Osteoblast (primary cell): ENCODE measurements at places on chromosomes 5 and 9. TPM values are rescaled to one million over a fixed set of nuclear protein-coding genes. Genes with fewer than 3 reads are reported as not detected.

- no peak for DNase-seq
- H3K36me3 ChIP-seq, result no peaks in the 10 kb centered on the region
- H3K4me1 ChIP-seq, result peaks cover 14% of the 10 kb centered on the region
These were observed 151.5 kb downstream of the NR3C1 start for GRCh38 chr5:143251946-143252345.

DNA sequence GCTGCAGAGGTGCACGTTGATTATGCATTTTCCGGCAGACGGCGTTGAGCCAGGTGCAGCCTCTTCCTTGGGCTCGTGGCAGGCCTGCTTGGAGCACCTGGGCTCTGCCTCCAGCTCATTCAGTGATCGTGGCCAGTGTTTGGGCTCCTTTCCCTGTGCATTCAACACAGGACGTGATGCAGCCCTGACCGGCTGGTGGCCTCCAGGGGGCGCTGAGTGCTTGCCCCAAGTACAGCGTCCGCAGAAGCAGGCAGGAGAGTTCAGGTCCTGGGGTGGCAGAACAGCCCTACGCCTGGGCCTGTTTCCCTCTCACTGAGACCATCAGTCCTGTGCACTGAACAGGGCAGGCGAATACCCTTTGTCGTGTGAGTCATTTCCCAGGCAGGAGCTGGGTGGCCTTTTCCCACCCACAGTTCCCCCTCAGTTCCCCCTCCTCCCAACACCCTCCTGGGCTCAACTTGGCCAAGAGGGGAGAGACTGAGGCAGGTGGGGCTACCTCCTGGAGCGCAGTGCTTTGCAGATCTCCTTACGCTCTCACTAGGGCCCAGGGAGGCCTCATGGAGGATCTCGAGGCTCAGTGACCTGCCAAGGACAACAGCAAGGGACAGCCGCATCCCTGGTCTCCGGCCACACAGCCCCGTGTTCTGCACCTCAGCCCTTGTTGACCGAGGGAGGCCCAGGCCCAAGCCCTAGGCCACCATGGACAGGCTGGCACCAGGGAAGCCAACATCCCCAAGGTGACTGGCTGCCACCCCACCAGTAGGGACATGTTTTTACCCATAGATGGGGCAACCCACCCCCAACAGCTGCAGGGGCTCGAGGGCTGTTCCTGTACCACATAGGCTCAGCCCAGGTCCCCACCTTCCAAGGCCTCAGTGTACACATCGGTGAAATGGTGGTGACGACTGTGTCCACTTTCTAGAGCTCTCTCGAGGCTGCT, 52.9 kb downstream of the LRSAM1 start:
- peaks cover 84% of the 10 kb centered on the region for H3K36me3 ChIP-seq
- no peak overlapping the region for H3K4me3 ChIP-seq
- no peaks in the 10 kb centered on the region for H3K27me3 ChIP-seq
- H3K27ac ChIP-seq, result peak overlapping the region; percentile 28
- DNase-seq, result peak; percentile 92

DNA sequence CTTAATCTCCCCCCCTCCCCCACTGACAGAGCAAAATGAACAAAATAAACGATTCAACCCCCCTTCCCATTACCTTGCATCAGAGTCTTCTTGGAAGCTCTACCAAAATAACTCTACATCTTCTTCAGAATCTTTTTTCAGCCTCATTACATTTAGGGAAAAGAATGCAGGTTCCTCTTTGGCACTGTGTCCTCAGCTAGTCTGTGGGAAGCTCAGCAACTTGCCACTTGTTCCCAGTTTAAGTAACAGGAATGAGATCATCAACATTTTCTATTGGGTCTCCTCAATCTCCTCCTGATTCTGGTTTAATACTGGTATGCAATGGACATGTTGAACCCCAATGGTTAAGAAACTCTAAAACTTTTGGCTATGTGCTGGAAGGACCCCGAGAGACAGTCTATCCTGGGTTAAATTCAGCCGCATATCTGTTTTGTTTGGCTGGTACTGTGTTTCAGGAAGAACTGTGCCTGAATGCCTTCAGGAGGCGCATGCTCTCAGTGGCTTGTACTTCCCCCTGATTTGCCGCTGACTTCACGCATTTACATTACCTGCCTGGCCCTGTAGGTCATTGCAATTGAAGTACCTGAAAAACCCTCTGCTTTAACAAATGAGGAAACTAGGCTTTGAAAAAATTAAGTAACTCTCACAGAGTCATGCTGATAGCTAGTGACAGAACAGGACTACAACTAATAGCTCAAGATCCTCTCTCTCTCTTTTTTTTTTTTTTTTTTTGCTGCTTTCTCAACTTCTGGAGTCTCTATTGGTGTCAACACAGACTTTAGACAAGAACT, 78.1 kb upstream of the HMHB1 start:
- no peaks in the 10 kb centered on the region for H3K27me3 ChIP-seq
- peak; percentile 17 for DNase-seq
- H3K36me3 ChIP-seq, result no peaks in the 10 kb centered on the region
- no peak overlapping the region for H3K4me3 ChIP-seq
- H3K27ac ChIP-seq, result no peak overlapping the region

The VLDLR gene
- total RNA-seq, result 5.3 and 10.1 TPM in 2 replicates

- H3K4me3 ChIP-seq, result peak overlapping the region; percentile 16
- H3K27ac ChIP-seq, result peak overlapping the region; percentile 53
- H3K27me3 ChIP-seq, result no peaks in the 10 kb centered on the region
- H3K36me3 ChIP-seq, result no peaks in the 10 kb centered on the region
- DNase-seq, result peak; percentile 87
These were observed 143.1 kb upstream of the RANBP3L start for GRCh38 chr5:36444582-36445418.

GRCh38 chr5:177256296-177256695, 47.2 kb downstream of the RAB24 start:
- peaks cover 81% of the 10 kb centered on the region for H3K36me3 ChIP-seq
- H3K27me3 ChIP-seq, result no peaks in the 10 kb centered on the region
- no peaks in the 10 kb centered on the region for H3K4me1 ChIP-seq
- no peak overlapping the region for H3K4me3 ChIP-seq

- peaks cover 5% of the 10 kb centered on the region for H3K4me1 ChIP-seq
- H3K27ac ChIP-seq, result no peak overlapping the region
- no peaks in the 10 kb centered on the region for H3K27me3 ChIP-seq
- no peak for DNase-seq
- H3K4me3 ChIP-seq, result no peak overlapping the region
- H3K36me3 ChIP-seq, result peaks cover 5% of the 10 kb centered on the region
These were observed 51.7 kb upstream of the RIC1 start for GRCh38 chr9:5577225-5577624.

- peaks cover 7% of the 10 kb centered on the region for H3K4me1 ChIP-seq
- H3K4me3 ChIP-seq, result no peak overlapping the region
- H3K36me3 ChIP-seq, result no peaks in the 10 kb centered on the region
- H3K27ac ChIP-seq, result no peak overlapping the region
- H3K27me3 ChIP-seq, result no peaks in the 10 kb centered on the region
These were observed 9.4 kb downstream of the SCGB3A2 start for GRCh38 chr5:147887930-147888329.

DNA sequence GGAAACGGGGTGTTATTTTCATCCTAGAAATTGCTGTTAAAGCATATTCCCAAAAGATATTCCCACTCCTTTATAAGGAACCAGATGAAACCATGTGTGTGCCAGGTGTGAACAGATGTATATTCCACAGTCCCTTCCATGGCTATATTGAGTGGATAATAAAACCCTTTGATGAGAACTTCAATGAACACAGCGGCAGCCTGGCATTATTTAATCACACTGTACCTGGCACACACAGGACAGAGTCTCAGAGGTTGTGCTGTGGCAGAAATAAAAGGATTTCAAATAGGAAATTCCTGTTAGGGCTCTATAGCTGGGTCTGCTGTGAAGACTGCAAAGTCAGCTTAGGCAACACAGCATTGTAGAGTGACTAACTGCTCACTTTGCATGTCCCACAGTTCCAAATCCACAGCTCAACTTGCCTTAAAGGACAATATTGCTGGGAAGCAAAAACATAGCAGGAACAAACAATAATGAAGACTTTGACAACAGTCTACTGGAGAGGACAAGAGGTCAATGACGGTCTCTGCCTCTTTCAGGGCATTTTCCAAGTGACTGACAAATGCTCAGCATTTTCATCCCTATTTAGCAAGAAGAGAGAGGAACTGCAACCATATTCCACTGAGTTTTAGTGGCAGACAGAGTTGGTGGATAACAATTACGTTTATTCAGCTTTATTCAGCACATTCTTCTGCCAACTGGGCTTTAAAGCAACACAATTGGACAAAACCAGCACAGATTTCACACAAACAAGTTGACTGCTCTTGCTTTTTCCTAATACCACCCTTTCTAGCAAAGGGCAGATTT, 255.7 kb upstream of the RGMB start:
- no peak overlapping the region for H3K4me3 ChIP-seq
- no peaks in the 10 kb centered on the region for H3K27me3 ChIP-seq
- no peak overlapping the region for H3K27ac ChIP-seq
- H3K4me1 ChIP-seq, result peaks cover 7% of the 10 kb centered on the region
- DNase-seq, result no peak

DNA sequence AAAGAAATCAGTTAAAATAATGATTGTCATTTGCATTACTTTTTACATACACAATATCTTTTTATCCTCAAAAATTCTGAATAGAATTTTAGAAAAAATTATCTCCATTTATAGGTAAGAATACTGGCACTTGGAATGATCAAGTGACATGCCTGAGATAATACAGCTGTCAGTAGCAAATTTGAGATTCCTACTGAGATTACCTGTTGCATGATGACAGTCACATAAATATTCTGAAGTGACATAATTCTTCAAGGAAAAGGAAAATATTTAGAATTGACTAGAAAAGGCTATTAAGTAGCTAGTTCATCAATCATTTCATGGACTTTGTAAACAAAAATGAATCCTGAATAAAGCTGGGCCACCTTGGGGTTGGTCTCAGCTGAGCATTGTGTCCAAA, 15.2 kb upstream of the ENC1 start:
- H3K27me3 ChIP-seq, result no peaks in the 10 kb centered on the region
- no peak overlapping the region for H3K27ac ChIP-seq
- H3K36me3 ChIP-seq, result no peaks in the 10 kb centered on the region
- peaks cover 8% of the 10 kb centered on the region for H3K4me1 ChIP-seq

- no peaks in the 10 kb centered on the region for H3K27me3 ChIP-seq
- H3K36me3 ChIP-seq, result no peaks in the 10 kb centered on the region
- DNase-seq, result peak; percentile 13
- H3K4me1 ChIP-seq, result no peaks in the 10 kb centered on the region
These were observed 71.0 kb downstream of the LRRC70 start for GRCh38 chr5:62649476-62650113.

GRCh38 chr5:23445573-23445972, 61.8 kb upstream of the PRDM9 start:
- no peak overlapping the region for H3K27ac ChIP-seq
- no peaks in the 10 kb centered on the region for H3K4me1 ChIP-seq
- no peak for DNase-seq
- no peak overlapping the region for H3K4me3 ChIP-seq
- H3K36me3 ChIP-seq, result no peaks in the 10 kb centered on the region

DNA sequence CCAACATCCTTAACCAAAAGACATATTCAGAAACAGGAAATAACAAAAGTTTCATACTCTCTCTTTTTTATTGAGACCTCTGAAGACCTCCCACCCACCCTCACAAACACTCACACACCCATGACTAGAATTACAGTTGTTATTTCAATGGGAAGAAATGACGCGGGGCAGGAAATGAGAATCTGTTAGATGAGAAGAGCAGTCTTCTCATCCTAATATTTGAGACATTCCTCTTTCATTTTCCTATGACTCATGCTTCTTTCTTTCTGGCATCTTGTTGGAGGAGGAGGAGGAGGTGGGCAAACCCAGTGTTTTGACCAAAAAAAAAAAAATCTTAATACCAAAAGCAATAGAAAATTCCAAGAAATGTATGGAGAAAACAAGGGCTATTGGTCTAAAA, 179.5 kb upstream of the TARS1 start:
- no peaks in the 10 kb centered on the region for H3K36me3 ChIP-seq
- no peak for DNase-seq
- no peak overlapping the region for H3K4me3 ChIP-seq
- peaks cover 22% of the 10 kb centered on the region for H3K4me1 ChIP-seq

The SLC6A19 gene
- total RNA-seq, result not detected in 2 replicates

DNA sequence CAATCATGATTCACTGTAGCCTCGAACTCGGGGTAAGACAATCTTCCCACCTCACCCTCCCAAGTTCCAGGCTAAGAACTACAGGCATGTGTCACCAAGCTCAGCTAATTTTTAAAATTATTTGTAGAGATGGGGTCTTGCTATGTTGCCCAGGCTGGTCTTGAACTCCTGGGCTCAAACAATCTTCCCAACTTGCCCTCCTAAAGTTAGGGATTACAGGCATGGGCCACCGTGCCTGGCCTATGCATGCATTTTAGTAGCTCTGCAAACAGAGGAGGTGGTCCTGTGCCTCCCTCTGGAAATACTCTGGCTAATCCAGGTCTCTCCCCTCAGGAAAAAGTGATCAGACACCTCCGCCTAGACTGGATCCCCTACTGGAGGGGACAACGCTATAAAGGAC, 21.5 kb upstream of the TRIM14 start:
- no peaks in the 10 kb centered on the region for H3K36me3 ChIP-seq
- no peak overlapping the region for H3K27ac ChIP-seq
- no peak overlapping the region for H3K4me3 ChIP-seq
- DNase-seq, result peak; percentile 41

The GPR151 gene
- total RNA-seq, result not detected in 2 replicates

GRCh38 chr9:136292591-136293448, 11.1 kb downstream of the CCDC187 start:
- H3K4me3 ChIP-seq, result no peak overlapping the region
- no peak overlapping the region for H3K27ac ChIP-seq
- no peaks in the 10 kb centered on the region for H3K27me3 ChIP-seq

DNA sequence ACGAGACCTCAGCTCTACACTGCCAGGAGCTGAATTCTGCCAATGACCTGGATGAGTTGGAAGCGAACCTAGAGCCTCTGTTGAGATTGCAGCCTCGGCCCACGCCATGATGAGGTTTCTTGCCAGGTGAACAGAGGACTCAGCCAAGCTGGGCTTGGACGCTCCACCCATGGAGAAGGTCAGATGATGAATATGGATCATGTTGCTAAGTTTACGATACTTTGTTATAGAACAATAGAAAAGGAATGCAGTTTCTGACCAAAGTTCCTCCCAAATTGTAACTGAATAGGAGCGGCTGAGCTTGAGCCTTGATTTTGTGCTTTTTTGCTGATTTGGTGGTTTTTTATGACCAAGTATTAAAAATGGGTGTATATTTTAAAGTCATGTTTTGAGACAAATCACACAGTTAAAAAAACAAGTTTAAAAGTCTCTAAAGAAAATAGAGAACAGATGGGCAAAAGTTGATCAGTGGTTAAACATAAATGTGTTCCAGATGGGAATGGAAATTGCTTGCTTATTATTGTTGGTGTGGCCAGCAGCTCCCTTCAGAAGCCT, 32.9 kb downstream of the ROPN1L start:
- no peaks in the 10 kb centered on the region for H3K27me3 ChIP-seq
- peaks cover 26% of the 10 kb centered on the region for H3K4me1 ChIP-seq
- peak; percentile 82 for DNase-seq
- no peaks in the 10 kb centered on the region for H3K36me3 ChIP-seq
